NCI-H146 (cell line): ENCODE measurements at places on chromosomes 16 and 17.
A peak's percentile ranks its signal among the peaks of the same experiment; 100 is the strongest.

GRCh38 chr17:74633326-74633725 is 9.8 kb upstream of the CD300E start:
- DNase-seq = no peak

GRCh38 chr17:73539166-73539565 is 105.1 kb downstream of the SDK2 start:
- DNase-seq = no peak

DNA sequence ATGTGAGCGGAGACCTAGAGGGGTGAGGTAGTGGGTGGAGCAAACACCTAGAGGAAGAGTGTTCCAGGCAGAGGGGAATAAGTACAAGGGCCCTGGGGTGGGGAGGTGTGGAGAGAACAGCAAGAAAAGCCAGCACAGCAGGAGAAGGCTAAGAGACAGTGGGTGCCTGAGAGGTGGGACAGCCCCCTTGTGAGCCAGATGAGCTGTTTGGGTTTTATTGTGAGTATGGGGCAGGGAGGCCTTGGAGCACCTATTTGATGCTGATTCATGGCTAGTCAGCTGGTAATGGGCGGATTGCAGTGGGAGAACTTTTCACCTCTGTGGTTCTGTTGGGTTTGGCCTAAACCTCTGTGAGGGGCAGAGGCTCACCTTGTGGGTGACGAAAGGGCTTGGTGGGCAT is 68.4 kb downstream of the ABCC1 start:
- DNase-seq = no peak

- no peak for DNase-seq
Observed at GRCh38 chr17:79162012-79162963, 87.7 kb downstream of the ENGASE start.

- no peak for DNase-seq
Observed at GRCh38 chr17:41532947-41533570, 5.0 kb upstream of the KRT19 start.

- no peak for DNase-seq
Observed at GRCh38 chr17:9306086-9306485, 269.5 kb downstream of the STX8 start.

GRCh38 chr17:13597723-13598347 is 3.9 kb downstream of the HS3ST3A1 start:
- peak; percentile 3 for DNase-seq

DNA sequence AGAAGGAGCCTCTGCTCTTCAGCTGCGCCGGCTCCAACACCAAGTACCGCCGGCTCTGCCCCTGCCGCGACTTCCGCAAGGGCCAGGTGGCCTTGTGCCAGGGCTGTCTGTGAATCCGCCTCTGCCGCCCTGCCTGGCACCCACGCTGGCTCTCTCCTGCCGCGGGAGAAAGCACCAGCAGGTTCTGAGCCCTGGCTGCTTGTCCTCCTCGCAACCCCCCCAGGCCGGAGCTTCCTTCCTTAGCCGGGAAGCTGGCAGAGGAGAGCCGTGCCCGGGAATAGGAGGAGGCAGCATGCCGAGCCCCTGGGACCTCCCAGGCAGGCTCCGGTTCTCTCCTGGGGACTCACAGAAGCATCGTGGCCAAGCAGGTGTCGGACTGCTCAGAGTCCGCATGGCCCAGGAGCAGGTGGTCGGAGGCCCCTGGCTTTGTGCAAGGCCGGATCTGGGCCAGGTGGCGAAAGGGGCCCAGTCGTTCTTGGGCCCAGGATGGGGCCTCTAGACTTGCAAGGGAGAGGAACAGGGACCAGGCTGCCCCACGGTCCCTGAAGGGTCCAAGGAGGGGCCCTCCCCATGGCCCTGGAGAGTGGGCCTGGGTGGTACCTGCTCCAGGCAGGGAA is 80.6 kb downstream of the MGAT5B start:
- no peak for DNase-seq

DNA sequence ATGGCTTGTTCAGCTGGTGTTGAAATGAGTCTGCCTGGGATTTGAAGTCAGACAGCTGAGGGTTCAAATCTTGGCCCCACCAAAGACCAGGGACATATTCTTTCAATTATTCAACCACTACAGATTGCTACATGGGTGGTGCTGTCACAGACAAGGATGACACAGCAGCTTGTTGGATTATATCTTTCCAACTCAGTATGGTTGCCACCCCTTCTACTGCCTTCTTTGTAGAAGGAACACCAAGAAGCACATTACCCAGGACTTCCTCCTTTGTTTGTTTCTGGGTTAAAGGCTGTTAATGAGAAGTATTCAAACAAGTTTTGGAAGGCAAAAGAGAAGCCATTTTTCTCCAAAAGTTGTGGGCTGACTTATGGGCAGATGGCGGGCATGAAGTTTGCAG is 78.6 kb downstream of the COPRS start:
- DNase-seq = no peak

- peak; percentile 44 for DNase-seq
Observed at GRCh38 chr17:76597156-76598003, 11.7 kb upstream of the ST6GALNAC2 start.

- DNase-seq = peak; percentile 40
Observed at GRCh38 chr16:89320782-89321501, 103.4 kb downstream of the ZNF778 start.

- DNase-seq = no peak
Observed at GRCh38 chr16:21097151-21097550, 53.5 kb downstream of the DNAH3 start.

GRCh38 chr16:6732166-6732565 is 600.5 kb upstream of the RBFOX1 start:
- peak; percentile 45 for DNase-seq

GRCh38 chr17:17496189-17497064 is at the start of gene RASD1:
Gene RASD1 (minus strand): TSS chr17:17496395. CDS start chr17:17496181, 214 bp downstream.
- DNase-seq = peak; percentile 86

DNA sequence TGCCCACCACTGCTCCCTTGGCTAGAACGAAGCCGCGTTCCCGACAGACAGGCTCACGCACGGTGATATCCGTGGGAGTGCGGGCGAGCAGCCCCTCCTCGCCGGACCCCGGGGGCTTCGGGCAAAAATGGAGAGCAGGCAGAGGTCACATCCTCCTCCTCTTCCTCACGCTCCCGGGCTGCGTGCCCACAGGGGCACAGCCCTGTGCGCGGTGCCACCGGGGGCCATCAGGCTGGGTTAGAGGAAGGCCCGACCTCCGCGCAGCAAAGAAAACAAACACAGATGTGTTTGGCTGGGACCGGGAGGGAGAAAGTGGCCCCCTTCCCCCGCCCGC is 519 bp upstream of the NTN1 start:
- DNase-seq = no peak

- no peak for DNase-seq
Observed at GRCh38 chr17:66255527-66255971, 26.3 kb upstream of the APOH start.

DNA sequence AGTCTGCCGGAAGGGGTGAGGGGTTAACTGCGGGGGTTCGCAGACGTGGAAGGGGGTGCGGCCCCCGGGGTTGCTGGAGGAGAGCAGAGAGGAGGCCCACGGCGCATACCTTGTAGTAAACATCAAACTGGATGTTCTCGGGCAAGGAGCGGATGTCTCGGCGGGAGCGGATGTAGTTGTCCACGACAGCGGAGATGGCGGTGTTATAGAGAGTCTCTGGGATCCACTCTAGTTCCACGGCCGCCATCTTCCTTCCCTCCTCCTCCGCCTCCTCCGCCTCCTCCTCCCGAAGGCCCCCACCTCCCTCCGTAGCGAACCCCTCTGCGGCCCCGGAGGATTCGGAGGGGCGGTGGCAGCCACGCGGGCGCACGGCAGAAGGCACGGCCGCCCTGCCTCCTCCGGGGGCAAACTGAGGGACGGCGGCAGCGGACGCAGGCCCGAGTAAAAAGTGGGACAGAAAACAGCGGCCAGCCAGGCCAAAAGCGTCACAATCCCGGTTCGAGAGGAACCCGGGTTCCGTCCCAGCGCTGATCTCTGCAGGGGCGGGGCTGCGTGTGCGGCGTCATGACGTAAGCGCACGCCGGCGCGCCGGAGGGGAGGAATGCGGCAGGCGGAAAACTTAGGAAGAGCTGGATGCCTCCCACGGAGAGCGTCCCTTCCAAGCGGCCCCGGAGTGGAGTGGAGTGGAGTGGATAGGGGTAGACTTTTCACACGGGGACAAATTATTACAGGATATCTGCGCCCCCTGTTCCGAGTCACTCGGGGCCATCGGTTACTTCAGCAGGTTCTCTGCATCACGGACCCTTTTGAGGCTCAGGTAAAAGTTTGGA is at the start of gene APPBP2:
TSS of gene APPBP2 (minus strand) at position 558 of the 830 bp plus-strand sequence. CDS start at position 247, 311 bp downstream.
- DNase-seq = peak; percentile 80

DNA sequence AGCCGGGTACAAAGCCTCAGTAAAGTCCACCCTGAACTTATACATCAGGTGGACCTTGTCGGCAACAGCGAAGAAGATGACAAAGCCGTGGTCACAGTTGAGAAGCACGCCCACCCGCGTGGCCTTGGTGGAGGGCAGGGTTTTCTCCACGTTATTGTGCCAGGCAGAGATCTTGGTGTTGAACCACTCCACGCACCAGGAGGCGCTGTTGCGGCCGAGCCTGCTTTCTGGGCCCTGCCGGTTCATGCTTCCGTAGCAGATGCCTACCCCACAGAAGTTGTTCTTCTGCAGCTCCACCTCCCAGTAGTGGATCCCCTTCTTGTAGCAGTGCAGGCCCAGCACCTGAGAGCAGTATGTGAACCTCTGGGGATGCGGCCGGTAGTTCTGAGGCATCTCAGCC is 22.1 kb downstream of the TRIM25 start:
- no peak for DNase-seq

- no peak for DNase-seq
Observed at GRCh38 chr16:11168386-11169051, 87.5 kb downstream of the SOCS1 start.

GRCh38 chr16:56477096-56477878 is 25.9 kb downstream of the OGFOD1 start:
- DNase-seq = no peak

GRCh38 chr16:67653789-67654402 is 6.2 kb downstream of the ACD start:
- no peak for DNase-seq

- DNase-seq = no peak
Observed at GRCh38 chr17:45888392-45888791, 6.0 kb upstream of the MAPT start.

DNA sequence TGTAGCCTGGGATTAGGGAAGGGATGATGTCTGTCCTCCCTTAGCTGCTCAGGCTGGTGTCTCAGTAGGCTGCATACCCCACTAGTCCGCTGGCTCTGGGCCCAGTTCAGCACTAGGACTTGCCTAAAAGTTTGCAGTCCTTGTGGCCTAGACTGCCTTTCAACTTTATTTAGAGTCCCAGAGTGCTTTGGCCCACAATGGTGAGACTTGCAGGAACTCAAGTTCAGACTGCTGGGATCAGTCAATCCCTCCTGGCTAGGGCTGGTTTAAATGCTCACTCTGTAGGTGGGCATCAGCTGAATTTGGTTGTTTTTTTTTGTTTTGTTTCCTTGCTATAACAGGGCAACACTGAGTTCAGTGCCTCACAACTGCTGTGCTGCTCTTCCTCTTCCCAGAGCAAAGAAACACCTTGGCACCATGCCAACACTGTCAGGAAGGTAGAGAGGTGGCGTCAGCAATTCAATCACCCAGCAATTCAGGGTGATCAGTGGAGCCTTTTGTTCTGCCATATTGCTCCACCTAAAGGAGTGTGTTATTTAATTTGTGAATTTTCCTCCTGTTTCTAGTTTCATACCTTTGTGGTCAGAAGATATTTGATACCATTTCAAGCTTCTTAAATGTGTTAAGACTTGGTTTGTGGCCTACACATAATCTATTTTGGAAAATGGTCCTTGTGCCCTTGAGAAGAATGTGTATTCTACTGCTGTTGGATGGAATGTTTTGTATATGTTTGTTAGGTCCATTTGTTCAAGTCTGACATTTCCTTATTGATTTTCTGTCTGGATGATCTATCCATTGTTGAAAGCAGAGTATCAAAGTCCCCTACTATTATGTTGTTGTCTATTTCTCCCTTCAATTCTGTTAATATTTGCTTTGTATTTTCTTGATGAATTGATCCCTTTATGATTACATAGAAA is 284.0 kb upstream of the PMFBP1 start:
- peak; percentile 71 for DNase-seq

GRCh38 chr16:72425571-72426341 is 253.8 kb upstream of the PMFBP1 start:
- no peak for DNase-seq

GRCh38 chr17:80413771-80414507 is 1.0 kb upstream of the ENDOV start:
- DNase-seq = peak; percentile 21

GRCh38 chr16:30921459-30921747 is 2.0 kb upstream of the FBXL19 start:
- no peak for DNase-seq

DNA sequence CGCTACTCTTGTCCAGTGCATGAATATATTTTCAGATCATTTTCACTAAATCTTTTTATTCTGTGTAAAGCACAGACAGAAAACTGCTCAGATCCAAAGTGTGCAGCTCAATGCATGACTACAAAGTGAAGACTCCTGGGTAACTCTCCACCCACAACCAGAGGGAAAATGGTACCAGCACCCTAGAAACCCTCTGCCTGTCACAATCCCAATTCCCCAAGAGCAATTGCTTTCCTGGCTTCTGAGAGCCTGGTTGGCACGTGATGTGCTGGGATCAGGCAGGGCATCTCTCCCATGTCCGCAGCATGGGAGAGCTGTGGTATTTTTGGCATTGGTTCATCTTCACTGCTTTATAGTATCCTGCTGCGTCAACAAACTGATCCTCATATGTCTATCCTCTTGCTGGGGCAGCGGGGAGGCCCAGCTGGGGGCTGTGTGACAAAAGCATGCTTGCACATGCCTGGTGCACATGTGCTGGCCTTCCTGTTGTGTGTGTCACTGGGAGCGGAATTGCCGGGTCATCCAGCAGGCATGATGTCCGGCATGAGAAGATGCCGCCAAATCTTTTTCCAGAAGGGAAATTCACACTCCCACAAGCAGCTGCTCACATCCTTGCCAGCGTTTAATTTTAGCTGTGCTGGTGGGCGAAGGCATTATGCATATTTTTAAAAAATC is 278.9 kb upstream of the FOXF1 start:
- DNase-seq = no peak

GRCh38 chr17:57086069-57086930 is 1.3 kb downstream of the AKAP1 start:
- DNase-seq = peak; percentile 72

DNA sequence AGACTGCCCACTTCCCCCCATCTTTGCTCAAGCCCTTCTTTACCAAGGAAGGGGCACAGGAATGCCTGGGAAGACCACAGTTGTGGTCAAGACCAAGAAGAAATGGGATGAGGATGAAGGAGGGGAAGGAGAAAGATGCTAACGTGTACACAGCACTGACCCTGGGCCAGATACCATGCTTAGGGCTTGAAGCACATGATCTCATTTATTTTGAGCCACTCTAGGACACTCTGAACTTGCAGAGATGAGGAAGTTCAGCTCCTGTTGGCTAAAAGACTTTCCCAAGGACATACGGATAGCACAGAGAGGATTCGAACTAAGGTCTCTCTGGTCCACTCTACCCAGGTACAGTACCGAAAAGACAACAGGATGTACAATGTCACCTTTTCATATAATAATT is 42.6 kb downstream of the PIK3R5 start:
- no peak for DNase-seq

- peak; percentile 85 for DNase-seq
Observed at GRCh38 chr17:43368740-43369506, 29.9 kb upstream of the ARL4D start.
